ENCODE measurements at places on chromosomes 12 and 14. TPM values are rescaled to one million over a fixed set of nuclear protein-coding genes. Genes with fewer than 3 reads are reported as not detected.

GRCh38 chr12:10075451-10075850, 23.3 kb downstream of the CLEC1A start:
- H3K27ac ChIP-seq, result no peak overlapping the region
- H3K4me1 ChIP-seq, result no peaks in the 10 kb centered on the region
- no peaks in the 10 kb centered on the region for H3K36me3 ChIP-seq
- no peak for DNase-seq
- no peaks in the 10 kb centered on the region for H3K27me3 ChIP-seq
- H3K4me3 ChIP-seq, result no peak overlapping the region

GRCh38 chr14:91149462-91149861, 35.6 kb downstream of the DGLUCY start:
- no peaks in the 10 kb centered on the region for H3K27me3 ChIP-seq
- peaks cover 20% of the 10 kb centered on the region for H3K36me3 ChIP-seq
- no peak for DNase-seq

DNA sequence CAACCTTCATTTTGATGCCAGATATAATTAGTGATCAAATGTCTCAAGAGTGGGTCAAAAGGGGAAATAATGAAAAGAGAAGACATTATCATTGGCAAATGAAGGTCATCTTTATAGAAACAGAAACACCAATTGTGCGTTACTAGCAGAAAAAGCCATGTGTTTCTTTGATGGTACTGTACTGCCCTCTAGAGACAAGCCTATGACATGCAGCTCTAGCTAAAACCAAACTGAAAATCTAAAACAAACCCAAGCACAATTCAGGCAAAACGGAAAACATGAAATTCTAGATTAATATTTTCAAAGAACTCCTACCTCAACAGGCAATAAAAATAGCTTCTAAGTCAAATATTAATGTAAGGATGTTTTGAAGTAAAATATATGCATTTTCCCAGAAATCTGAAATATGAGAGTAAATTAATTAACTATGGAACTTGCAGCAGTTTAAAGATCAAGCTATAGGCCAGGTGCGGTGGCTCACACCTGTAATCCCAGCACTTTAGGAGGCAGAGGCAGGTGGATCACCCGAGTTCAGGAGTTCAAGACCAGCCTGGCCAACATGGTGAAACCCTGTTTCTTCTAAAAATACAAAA, 115.4 kb downstream of the KLHL28 start:
- no peaks in the 10 kb centered on the region for H3K4me1 ChIP-seq
- H3K4me3 ChIP-seq, result no peak overlapping the region
- H3K36me3 ChIP-seq, result no peaks in the 10 kb centered on the region
- no peak overlapping the region for H3K27ac ChIP-seq
- no peaks in the 10 kb centered on the region for H3K27me3 ChIP-seq

DNA sequence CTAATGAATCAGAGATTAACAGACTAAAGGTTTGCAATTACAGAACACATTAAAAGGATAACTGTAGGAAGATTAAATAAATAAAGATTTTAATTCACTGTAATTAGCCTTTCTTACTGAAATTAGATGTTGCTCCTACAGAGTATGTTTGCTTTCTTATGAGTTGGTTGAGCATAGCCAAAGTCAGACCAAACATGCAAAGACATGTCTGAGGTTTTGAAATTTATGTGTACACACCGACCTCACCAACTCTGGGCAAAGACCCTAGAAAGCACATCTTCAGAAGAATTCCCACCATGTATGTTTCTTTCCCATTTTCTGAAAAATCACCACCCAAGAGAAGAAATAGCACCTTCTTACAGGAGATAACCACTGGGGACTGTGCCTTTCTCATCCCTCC, 159.2 kb downstream of the PAX9 start:
- H3K36me3 ChIP-seq, result no peaks in the 10 kb centered on the region
- no peak overlapping the region for H3K27ac ChIP-seq
- H3K4me3 ChIP-seq, result no peak overlapping the region
- H3K27me3 ChIP-seq, result no peaks in the 10 kb centered on the region
- no peak for DNase-seq
- no peaks in the 10 kb centered on the region for H3K4me1 ChIP-seq

DNA sequence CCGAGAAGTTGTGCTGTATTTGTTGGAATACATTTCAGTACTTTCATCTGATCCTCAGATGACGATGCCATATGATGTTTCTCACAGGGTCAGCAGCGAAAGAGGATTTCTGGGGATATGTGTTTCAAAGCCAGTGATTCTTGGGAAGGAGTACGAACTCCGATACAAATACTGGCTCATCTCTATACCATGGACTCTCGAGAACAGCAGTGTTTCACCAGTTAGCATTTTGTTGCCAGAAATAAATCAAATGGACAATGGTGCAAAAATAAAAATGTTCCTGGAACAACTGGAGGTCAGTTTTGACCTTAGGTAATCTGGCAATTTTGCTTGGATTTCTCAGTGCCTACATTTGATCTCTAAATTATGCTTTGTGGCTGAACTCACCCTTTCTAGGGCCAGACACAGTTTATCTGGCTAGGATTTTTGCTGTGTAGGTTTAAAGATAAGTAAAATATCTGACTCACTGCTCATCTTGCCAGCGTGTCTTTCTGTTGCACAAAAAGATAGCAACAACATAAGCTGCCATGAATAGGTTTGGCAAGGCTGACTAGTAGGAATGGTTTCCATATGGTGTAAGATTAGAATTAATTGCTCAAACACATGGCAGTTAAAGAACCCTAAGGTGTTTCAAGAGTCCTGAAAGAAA, 11.0 kb upstream of the MGP start:
- no peaks in the 10 kb centered on the region for H3K4me1 ChIP-seq
- no peaks in the 10 kb centered on the region for H3K36me3 ChIP-seq
- no peak for DNase-seq
- H3K27me3 ChIP-seq, result no peaks in the 10 kb centered on the region
- peak overlapping the region; percentile 65 for H3K27ac ChIP-seq
- H3K4me3 ChIP-seq, result no peak overlapping the region

DNA sequence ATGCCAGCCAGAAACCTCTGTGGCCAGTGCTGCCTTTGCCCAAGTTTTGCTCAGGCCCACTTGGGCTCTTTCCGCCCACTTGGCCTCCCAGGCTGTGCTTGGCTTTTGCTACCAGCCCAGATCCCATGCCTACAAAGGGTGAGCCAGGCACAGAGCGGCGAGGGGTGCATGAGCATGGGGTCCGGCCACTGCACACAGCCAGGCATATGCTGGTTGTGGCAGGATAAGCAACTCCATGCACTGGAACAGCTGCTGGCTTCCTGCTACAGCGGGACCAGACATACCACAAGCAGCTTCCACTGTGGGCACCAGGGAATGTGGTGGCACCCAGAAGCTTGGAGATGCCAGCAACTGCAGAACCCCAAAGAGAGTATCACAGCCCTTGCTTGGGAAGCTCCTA, 45.7 kb upstream of the PRPF39 start:
- H3K27me3 ChIP-seq, result no peaks in the 10 kb centered on the region
- peaks cover 39% of the 10 kb centered on the region for H3K36me3 ChIP-seq
- no peak for DNase-seq
- H3K4me1 ChIP-seq, result no peaks in the 10 kb centered on the region
- H3K27ac ChIP-seq, result no peak overlapping the region

GRCh38 chr12:110010853-110011723, 11.9 kb downstream of the ANKRD13A start:
- no peak for DNase-seq
- no peaks in the 10 kb centered on the region for H3K27me3 ChIP-seq
- peaks cover 23% of the 10 kb centered on the region for H3K36me3 ChIP-seq
- H3K27ac ChIP-seq, result no peak overlapping the region

DNA sequence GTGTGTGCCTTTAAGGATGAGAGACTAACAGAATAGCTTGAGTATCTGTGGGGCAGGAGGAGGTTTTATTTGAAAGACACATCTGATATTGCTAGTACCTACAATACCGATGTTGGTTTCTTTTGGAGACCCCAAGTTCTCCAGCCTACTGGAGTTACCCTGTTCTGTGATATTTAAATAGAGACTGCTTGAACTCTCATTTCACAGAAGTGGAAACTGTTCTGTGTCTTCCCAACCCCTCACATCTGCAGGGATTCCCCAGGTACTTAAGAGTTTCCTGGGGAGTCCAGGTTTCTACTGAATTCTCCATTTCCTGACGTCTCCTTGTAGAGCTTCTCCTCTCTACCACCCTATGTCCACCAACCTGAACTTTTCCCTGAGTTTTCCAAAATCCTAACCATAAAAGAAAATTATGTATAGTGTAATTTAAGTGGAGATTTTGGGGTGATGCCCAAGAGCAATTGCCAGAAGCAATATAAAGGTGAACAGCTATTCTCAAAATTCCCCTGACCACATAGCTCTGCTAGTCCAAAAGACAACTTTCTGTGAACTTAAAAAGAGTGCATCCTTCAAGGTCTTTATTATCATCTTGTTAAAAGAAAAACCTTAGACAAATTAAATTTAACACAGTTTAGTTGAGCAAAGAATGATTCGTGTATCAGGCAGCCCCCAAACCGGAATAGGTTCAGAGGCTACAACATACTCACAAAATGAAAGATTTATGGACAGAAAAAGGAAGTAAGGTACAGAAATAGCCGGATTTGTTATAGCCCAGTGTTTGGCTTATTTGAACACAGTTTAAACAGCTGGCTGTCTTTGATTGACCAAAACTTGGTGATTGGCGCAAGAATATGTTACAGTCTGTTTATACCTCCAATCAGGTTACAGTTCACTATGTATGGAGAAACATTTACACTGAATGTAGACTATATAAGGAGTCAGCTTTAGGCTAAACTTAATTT, 373.4 kb downstream of the NUAK1 start:
- no peak overlapping the region for H3K27ac ChIP-seq
- no peaks in the 10 kb centered on the region for H3K27me3 ChIP-seq
- no peak for DNase-seq
- no peaks in the 10 kb centered on the region for H3K36me3 ChIP-seq
- no peak overlapping the region for H3K4me3 ChIP-seq

- H3K4me3 ChIP-seq, result no peak overlapping the region
- DNase-seq, result no peak
- no peaks in the 10 kb centered on the region for H3K4me1 ChIP-seq
- no peaks in the 10 kb centered on the region for H3K27me3 ChIP-seq
Observed at GRCh38 chr12:46400406-46400805, 27.8 kb upstream of the SLC38A2 start.

GRCh38 chr12:113453330-113453729, 18.3 kb downstream of the LHX5 start:
- no peak for DNase-seq
- no peaks in the 10 kb centered on the region for H3K4me1 ChIP-seq
- H3K36me3 ChIP-seq, result no peaks in the 10 kb centered on the region
- no peak overlapping the region for H3K4me3 ChIP-seq
- H3K27ac ChIP-seq, result no peak overlapping the region

DNA sequence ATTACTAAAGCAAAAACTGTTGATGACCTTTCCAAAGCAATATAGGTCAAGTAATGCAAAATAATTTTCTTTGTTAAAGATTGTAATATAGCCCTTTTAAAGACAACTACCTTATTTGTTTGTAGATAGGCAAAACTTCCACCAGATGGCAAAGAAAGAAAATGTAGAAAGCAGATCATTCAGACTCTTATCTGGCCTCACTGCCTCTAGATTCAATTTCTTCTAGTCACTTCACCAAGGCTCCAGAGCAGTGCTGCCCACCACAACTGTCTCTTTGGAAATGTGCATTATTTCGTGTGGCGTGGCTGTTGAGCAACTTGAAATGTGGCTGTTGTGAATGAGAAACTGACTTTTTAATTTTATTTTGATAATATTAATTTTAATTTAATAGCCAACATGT, 127.1 kb downstream of the ITPR2 start:
- DNase-seq, result no peak
- H3K27ac ChIP-seq, result no peak overlapping the region
- no peaks in the 10 kb centered on the region for H3K4me1 ChIP-seq
- no peaks in the 10 kb centered on the region for H3K36me3 ChIP-seq

DNA sequence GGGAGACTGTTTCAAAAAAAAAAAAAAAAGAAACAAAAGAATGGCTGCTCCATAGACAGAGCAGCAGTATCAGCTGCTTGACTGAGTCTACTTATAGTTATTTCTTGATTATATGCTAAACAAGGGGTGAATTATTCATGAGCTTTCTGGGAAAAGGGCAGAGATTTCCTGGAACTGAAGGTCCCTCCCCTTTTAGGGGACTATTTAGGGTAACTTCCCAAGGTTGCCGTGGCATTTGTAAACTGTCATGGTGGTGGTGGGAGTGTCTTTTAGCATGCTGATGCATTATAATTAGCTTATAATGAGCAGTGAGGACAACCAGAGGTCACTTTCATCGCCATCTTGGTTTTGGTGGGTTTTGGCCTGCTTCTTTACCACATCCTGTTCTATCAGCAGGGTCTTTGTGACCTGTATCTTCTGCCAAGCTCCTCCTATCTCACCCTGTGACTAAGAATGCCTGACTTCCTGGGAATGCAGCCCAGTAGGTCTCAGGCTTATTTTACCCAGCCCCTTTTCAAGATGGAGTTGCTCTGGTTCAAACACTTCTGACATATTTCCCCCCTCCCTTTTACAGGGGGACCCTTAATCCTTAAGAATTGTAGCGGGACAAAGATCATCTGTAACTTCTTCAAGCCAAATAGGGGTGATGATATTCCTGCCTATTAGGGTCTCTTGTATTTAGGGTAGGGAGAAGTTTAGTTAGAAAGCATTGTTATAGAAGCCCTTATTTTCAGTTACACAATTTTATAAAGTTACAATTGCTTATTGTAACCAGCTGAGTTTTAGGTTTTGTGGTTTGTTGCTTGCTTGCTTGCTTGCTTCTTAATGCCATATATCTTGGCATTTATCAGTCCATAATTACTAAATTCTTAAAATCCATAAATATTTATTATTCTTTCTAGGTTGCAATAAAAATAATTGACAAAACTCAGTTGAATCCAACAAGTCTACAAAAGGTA, 42.5 kb downstream of the MARK3 start:
- peaks cover 3% of the 10 kb centered on the region for H3K4me1 ChIP-seq
- no peak overlapping the region for H3K27ac ChIP-seq
- peak; percentile 43 for DNase-seq
- peaks cover 3% of the 10 kb centered on the region for H3K36me3 ChIP-seq
- no peak overlapping the region for H3K4me3 ChIP-seq

DNA sequence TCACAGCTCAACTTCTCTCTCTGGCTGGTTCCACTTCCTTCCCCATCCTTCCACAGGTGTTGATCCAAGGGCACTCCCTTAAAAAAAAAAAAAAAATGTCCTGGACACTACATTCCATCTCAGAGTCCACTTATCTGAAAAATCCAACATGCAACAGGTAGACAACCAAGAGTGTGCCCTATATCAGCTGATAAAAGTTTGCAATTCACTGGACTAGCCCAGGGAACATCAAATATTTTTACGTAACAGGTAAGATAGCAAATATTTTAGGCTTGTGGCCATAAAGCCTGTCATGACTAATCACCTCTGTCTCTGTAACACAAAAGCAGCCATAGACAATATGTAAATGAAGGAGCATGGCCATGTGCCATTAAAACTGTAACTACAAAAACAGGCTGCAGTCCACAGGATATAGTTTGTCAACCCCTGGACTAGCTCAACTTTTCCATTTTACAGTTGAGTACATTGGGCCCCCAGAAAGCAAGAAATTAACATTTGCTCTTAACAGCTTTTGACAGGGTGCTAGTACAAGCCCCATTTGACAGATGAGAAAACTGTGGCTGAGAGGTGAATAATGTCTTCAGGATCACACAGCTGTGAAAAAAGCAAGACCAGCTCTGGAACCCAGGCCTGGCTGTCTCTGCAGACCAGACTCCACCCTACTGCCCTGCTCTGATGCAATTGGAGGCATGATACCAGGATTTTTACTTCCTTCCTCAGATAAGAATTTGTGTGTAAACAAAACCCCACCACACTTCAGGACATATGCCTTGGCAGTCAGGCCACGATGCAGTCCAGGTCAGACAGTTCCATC, 68.9 kb downstream of the CMKLR1 start:
- H3K4me3 ChIP-seq, result no peak overlapping the region
- H3K4me1 ChIP-seq, result no peaks in the 10 kb centered on the region
- H3K36me3 ChIP-seq, result no peaks in the 10 kb centered on the region
- no peaks in the 10 kb centered on the region for H3K27me3 ChIP-seq
- no peak overlapping the region for H3K27ac ChIP-seq
- no peak for DNase-seq

NANOG gene
- total RNA-seq, result 0.20 TPM

TMTC1 gene
- 40.8 TPM for total RNA-seq

WNT5B gene
- total RNA-seq, result 12.2 TPM

PLEKHA5 gene
- 52.6 TPM for total RNA-seq
